ENCODE measurements at places on chromosomes 5 and 9. TPM values are rescaled to one million over a fixed set of nuclear protein-coding genes. Genes with fewer than 3 reads are reported as not detected.
A peak's percentile ranks its signal among the peaks of the same experiment; 100 is the strongest.

DNA sequence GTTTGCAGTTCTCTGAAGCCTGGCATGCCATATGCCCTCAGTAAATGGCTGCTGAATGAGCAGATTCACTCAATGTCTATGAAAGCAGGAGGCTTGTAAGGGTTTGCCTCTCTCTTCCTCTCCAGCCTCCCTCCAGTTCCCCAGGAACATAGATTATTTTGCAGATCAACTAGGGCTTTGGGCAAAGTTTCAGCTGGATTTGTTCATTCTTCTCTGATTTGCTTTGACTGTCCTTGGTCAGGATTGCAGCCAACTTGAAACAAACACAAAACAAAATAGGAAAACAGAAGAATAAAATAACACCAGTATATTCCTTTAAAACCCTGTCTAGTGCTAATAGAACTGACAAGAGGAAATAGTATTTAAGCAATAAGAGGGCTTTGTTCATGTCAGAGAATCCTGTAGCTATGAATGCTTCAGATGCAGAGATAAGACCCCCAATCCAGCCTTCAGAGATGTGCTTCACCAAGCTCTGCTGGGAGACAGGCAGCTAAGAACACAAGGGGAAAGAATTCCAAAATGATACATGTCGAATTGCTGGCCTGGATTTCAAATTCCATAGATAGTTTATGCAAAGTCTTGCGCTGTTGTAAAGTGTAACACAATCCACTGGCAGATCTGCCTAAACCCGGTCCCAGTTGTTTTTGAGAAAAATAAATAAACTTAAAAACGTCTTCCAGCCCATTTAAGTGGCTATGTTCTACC lies 174.3 kb downstream of the PAPPA start:
- DNase-seq: no peak
- H3K4me3 ChIP-seq: no peak overlapping the region
- H3K27ac ChIP-seq: no peak overlapping the region
- H3K27me3 ChIP-seq: no peaks in the 10 kb centered on the region

DNA sequence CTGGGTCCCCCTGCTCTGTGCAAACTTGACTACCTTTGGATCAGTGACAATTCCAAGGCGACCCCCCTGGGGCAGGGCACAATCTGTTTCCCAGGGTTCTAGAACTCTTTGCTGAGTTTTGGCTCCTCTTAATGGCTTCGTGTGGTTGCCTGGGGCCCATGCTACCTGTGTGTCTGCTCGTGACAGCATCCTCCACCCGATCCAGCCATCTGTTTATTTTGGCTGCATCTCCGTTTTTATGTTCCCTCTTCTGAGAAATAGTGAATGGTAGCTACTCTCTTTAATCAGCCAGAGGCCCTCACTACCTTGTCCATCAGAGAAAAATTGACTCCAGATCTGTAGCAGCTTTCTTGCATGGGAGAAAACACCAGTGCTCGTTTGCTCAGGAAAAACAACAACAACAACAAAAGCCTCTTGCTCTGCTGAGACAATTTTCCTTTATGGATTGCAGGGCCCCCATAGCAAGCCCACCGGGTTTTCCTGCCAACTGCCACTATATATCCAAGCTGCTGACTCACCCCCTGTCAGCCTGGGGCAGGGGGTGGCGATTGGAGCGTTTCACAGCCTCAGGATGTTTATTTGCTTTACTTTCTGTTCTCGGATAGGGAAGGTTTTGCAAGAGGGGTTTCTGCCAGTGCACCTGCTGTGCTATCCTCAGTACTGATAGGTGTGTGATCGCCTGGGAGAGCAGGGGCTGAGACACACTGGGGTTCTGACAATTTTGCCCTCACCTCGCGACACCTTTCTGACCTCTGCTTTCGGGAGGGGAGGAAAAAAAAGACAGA lies 607.8 kb downstream of the BNC2 start:
- H3K4me1 ChIP-seq: no peaks in the 10 kb centered on the region
- no peaks in the 10 kb centered on the region for H3K36me3 ChIP-seq
- H3K27ac ChIP-seq: no peak overlapping the region

DNA sequence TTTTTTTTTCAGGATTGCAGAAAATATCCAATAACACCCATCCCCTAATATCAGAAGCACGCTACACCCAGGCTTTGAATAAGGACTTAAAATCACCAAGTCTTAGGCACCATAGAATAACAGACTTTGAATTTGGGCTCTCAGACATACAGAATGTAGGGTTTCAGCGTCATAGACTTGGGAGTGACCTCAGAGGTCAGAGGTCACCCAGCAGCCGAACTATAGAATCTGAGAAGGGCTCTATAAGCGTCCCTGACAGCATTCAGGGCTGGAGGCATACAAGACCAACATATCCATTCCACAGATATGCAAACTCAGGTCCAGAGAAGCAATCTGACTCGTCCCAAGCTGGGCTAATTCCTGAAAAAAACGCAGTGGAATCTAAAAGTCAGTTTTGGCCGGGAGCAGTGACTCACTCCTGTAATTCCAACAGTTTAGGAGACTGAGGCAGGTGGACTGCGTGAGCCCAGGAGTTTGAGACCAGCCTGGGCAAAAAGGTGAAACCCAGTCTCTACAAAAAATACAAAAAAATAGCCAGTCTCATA lies 34.7 kb downstream of the SLC6A7 start:
- DNase-seq: peak; percentile 66
- H3K4me1 ChIP-seq: no peaks in the 10 kb centered on the region
- H3K27ac ChIP-seq: no peak overlapping the region
- no peaks in the 10 kb centered on the region for H3K36me3 ChIP-seq

DNA sequence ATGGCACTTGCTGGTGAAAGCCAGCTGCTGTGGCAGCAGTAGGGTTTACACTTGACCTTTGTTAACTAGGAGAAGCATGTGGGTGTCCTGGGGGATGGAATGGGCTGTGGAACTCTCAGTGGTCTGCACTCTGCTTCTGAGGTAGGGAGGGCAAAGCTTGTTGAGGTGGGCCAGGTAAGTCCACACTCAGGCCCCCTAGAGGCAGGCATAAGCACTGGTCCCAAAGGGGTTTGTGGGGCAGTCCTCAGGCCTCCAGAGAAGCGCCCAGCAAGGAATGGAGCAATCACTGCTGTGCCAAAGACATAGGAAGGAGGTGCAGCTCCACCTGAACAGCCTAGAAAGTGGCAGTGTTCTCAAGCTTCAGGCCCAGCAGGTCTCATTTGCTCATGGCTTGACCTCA lies 34.7 kb downstream of the INSL4 start:
- no peak overlapping the region for H3K4me3 ChIP-seq
- no peak overlapping the region for H3K27ac ChIP-seq
- no peaks in the 10 kb centered on the region for H3K27me3 ChIP-seq
- no peaks in the 10 kb centered on the region for H3K36me3 ChIP-seq

DNA sequence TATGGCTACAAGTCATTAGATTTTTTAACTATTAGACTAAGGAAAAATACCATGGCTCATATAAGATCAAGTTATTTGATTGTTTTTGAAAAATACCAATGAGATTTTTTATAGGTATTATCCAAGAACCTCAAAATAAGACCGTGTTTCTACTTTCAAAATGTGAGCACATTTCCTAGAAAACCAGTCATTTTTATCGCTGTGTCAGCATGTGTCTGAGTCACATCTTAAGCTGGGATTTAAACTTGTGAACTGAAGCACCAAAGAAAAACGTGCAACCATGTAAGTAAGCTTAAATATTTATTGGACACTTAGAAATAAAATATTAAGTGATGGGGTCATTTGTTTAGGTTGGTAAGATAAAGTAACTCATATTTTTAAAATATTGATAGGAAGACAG lies 1676.0 kb upstream of the NUDT12 start:
- H3K27me3 ChIP-seq: no peaks in the 10 kb centered on the region
- no peak overlapping the region for H3K4me3 ChIP-seq
- H3K27ac ChIP-seq: peak overlapping the region; percentile 10
- H3K4me1 ChIP-seq: no peaks in the 10 kb centered on the region
- no peak for DNase-seq

- no peaks in the 10 kb centered on the region for H3K36me3 ChIP-seq
- H3K4me1 ChIP-seq: no peaks in the 10 kb centered on the region
- H3K27ac ChIP-seq: no peak within 1 kb of the TSS
- H3K27me3 ChIP-seq: peaks cover 9% of the 10 kb centered on the region
- DNase-seq: peak; percentile 68
Observed at GRCh38 chr5:111223787-111224560, at the start of gene CAMK4. CAMK4 (plus strand) TSS chr5:111224384; CDS start chr5:111224484, 100 bp downstream.

DNA sequence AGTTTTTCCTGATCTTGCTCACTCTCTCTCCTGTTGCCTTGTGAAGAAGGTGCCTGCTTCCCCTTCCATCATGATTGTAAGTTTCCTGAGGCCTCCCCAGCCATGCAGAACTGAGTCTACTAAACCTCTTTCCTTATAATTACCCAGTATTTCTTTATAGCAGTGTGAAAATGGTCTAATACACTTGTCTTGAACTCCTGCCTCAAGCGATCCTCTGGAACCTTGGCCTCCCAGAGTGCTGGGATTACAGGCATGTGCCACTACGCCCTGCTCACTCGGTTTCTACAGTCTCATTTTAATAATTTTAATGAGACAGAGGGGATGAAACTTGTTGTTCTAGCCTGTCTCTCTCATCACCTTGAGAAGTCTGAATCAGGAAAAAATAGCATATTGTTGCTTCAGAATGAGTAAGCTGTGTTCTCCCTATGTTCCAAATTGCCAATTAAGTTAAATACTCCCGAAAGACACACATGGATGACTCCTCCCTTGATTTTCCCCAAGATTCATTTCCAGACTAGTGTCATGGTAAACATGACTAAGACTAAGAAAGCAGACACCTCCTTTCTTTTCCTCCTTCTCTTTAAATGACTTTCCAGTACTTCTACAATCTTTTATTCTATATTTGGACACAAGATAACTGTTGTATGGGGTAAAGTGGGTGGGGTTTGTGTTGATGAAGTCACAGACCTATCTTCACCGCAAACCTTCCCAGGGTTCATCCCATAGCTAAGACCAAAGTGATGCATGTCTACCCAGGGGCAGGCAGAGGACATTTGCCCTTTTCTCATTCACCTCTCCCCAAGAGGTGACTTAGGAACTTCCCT lies 7.8 kb upstream of the DNAJC18 start:
- H3K36me3 ChIP-seq: no peaks in the 10 kb centered on the region
- no peak for DNase-seq
- H3K27me3 ChIP-seq: no peaks in the 10 kb centered on the region
- H3K27ac ChIP-seq: no peak overlapping the region

GRCh38 chr5:53397845-53398244 lies 82.6 kb upstream of the FST start:
- H3K27ac ChIP-seq: no peak overlapping the region
- H3K36me3 ChIP-seq: no peaks in the 10 kb centered on the region
- H3K4me1 ChIP-seq: no peaks in the 10 kb centered on the region
- DNase-seq: no peak

DNA sequence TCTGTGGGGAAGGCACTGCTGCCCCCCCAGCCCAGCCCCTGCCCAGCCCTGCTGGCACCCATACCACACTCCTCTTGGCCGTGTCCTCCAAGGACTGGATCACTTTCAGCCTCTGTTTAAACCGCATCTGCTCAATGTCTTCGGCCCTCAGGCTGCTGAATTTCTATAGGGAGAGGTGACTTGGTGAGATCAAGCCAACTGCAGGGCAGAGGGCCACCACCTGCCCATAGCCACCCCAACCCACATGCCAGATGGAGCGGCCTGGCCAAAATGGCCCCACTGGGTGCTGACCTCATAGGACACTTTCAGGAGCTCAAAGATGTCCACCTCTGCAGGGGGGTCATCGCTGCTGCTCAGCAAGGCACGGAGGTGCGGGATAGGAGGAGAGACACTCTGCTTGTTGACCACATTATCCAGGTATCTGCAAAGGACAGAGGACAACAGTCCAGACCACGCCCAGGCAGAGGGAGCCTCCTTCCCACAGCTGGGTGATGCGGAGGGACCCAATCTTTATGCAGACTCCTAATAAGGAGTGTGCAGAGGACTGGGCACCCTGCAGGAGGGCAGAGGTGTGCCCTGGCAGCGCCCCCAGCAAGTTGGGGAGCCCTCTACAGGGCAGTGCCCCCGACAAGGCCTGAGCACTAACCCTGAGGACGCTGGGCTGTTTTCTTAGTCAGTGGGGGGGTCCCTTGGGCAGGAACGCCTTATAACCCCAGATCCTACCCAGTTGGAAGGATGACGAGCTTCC lies 14.4 kb upstream of the MRNIP start:
- H3K4me3 ChIP-seq: no peak overlapping the region
- DNase-seq: no peak
- no peaks in the 10 kb centered on the region for H3K27me3 ChIP-seq
- H3K36me3 ChIP-seq: peaks cover 73% of the 10 kb centered on the region
- H3K27ac ChIP-seq: no peak overlapping the region

- no peak overlapping the region for H3K27ac ChIP-seq
- no peak overlapping the region for H3K4me3 ChIP-seq
- H3K4me1 ChIP-seq: no peaks in the 10 kb centered on the region
- peaks cover 11% of the 10 kb centered on the region for H3K27me3 ChIP-seq
- no peaks in the 10 kb centered on the region for H3K36me3 ChIP-seq
Observed at GRCh38 chr5:127934791-127935256, 148.7 kb upstream of the SLC12A2 start.

DNA sequence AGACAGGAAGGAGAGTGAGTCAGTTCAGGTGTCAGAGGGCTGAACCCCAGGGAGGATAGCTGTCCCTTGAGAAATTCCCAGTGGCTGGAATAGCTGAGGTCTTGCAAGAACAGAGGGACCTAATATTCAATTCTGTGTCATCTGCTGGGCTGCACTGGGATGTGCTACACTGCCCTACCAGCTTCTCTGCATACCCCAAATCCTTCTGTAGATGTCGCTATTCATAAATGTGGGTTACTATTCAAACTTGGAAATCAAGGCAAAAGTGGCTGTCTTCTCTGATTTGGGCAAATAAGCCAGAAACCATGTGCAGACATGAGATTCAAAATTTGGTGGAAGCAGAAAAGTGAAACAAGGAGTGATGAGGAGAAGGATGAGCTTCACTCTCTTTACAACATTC lies 16.3 kb downstream of the TNFSF8 start:
- H3K4me1 ChIP-seq: no peaks in the 10 kb centered on the region
- DNase-seq: no peak
- no peak overlapping the region for H3K4me3 ChIP-seq
- H3K27ac ChIP-seq: no peak overlapping the region
- no peaks in the 10 kb centered on the region for H3K36me3 ChIP-seq

- H3K36me3 ChIP-seq: peaks cover 18% of the 10 kb centered on the region
- no peak for DNase-seq
- no peak overlapping the region for H3K4me3 ChIP-seq
- H3K27me3 ChIP-seq: no peaks in the 10 kb centered on the region
- H3K27ac ChIP-seq: no peak overlapping the region
- H3K4me1 ChIP-seq: peaks cover 10% of the 10 kb centered on the region
Observed at GRCh38 chr9:77980622-77981021, 51.0 kb downstream of the GNAQ start.

GRCh38 chr5:89043676-89044075 lies 160.7 kb upstream of the MEF2C start:
- no peak for DNase-seq
- no peak overlapping the region for H3K4me3 ChIP-seq
- H3K36me3 ChIP-seq: no peaks in the 10 kb centered on the region
- H3K4me1 ChIP-seq: no peaks in the 10 kb centered on the region
- no peak overlapping the region for H3K27ac ChIP-seq

- H3K27ac ChIP-seq: no peak overlapping the region
- no peaks in the 10 kb centered on the region for H3K4me1 ChIP-seq
- H3K27me3 ChIP-seq: peaks cover 13% of the 10 kb centered on the region
Observed at GRCh38 chr5:127111112-127111511, 37.8 kb upstream of the C5orf63 start.

Gene FAT2
- total RNA-seq: not detected

Gene SLC34A3
- not detected for total RNA-seq

Gene RNF180
- not detected for total RNA-seq

Measured in K562 (cell line).